Stimulated activated CD4-positive, alpha-beta T cell treated with anti-CD3 and anti-CD28 coated beads, Interleukin-12 subunit alpha, Interleukin-12 subunit beta, amount 100 ng/mL, for 24 hours (primary cell): ENCODE measurements at places on chromosomes 7 and 10.

DNA sequence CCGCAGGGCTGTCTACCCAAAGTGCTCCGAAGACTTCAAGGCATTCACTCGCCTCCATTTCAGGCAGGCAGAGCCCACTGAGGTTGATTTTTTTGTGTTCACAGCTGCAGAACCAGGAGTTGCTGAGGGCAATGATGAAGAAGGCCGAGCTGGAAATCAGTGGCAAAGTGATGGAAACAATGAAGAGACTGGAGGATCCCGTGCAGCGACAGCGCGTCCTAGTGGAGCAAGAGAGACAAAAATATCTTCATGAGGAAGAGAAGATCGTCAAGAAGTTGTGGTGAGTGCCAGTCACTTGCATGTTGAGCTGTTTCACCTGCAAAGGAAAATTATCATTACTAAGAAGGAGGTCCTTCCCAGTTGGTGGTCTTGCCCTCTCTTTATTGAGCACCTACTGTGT lies 210.5 kb downstream of the ARHGAP21 start:
- DNase-seq, result no peak

DNA sequence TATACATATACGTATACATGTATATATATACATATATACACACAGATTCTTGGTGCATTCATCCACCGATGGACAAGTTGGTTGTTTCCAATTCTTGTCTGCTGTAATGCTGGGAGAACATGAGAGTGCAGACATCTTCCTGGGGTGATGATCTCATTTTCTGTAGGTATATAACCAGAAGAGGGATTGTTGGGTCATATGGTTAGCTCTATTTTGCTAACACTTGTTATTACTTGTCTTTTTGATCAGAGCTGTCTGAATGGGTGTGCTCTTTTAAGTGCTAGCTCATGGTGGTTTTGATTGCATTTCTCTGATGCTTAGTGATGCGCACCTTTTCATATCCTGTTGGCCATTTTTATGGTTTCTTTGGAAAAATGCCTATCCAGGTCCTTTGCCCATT lies 106.4 kb downstream of the TAX1BP1 start:
- DNase-seq, result no peak

GRCh38 chr7:35039343-35039742 lies 2.1 kb upstream of the DPY19L1 start:
- no peak for DNase-seq

DNA sequence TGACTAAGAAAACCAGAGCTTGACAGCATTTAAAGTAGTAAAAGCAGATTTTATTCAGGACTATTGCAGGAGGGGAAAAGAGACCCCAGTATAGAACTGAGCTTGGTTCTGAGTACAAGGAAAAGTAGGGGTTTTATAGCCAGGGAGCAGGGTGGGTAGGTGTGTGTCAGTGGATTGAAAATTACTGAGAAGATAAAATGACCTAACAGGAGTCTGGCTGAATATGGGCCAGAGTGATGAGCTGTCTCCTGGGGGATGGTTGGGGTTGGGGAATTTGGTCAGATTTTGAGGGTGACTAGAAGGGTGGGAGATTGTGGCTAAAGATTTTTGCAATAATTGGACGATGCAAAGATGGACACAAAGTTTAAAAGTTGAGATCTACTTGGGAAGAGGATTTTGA lies 114.0 kb downstream of the ST7 start:
- DNase-seq, result no peak

GRCh38 chr10:114313139-114313538 lies 74.1 kb downstream of the VWA2 start:
- DNase-seq, result no peak

GRCh38 chr7:28509251-28510025 lies 97.1 kb downstream of the CREB5 start:
- DNase-seq, result no peak
